NCI-H1092 treated with DMSO at 0.1 percent for 48 hours (cell line): ENCODE measurements at places on chromosomes 16 and 17.

DNA sequence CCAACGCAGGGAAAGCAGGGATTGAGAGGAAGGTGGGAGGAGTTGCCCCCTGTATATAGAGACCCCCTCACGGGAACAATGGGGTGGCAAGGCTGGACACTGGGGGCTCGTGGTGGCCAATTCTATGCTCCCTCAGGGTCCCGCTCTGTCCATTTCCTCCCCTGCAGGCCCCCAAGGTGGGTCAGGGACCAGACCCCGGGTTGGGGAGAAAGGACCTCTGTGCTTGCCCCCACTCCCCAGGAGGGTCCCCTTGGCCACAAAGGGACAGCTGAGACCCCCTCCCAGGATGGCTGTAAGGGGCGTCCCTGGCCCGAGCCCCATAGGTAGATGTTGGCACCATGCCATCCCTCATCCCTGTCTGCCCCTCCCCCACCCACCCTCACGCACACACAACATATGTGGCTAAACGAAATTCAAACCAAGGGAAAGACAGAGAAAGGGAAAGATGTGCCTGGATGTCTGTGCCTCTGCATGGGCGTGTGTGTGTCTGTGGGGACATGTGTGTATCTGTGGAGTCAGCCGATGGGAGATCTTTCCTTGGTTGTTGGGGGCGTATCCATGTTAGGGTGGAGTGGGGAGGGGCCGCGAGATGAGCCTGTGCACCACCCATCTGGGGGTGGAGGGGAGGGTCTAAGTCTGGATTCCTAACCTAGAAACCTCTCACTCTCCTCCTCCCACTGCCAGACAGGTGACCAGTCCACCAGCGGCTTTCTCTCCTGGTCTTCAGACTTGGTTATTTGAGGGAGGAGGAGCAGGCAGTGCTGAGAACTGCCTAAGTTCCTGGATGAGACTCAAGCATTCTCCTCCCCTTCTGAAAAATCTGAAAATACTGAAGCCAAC is 642 bp upstream of the NEUROD2 start:
- no peak for DNase-seq

DNA sequence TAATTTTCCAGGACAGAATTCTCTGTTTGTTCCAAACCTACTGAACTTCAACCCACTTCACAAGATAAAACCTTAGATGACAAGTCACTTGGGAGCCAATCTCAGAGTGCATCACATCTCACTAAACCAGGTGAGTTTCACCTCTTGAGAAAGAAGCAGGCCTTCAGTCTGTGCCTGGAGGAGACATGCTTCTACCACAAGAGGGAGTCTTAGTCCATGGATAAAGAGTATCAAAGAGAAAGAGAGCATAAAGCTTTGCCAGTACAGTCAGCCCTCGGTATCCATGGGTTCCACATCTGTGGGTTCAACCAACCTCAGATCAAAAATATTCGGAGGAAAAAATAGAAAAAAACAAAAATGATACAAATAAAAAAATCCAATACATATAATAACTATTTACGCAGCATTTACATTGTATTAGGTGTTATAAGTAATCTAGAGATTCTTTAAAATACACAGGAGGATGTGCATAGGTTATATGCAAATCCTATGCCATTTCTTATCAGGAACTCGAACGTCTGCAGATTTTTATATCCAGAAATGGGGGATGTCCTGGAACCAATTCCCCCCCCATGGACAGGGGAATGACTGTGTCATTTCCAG is 37.7 kb downstream of the DUSP14 start:
- peak; percentile 19 for DNase-seq

DNA sequence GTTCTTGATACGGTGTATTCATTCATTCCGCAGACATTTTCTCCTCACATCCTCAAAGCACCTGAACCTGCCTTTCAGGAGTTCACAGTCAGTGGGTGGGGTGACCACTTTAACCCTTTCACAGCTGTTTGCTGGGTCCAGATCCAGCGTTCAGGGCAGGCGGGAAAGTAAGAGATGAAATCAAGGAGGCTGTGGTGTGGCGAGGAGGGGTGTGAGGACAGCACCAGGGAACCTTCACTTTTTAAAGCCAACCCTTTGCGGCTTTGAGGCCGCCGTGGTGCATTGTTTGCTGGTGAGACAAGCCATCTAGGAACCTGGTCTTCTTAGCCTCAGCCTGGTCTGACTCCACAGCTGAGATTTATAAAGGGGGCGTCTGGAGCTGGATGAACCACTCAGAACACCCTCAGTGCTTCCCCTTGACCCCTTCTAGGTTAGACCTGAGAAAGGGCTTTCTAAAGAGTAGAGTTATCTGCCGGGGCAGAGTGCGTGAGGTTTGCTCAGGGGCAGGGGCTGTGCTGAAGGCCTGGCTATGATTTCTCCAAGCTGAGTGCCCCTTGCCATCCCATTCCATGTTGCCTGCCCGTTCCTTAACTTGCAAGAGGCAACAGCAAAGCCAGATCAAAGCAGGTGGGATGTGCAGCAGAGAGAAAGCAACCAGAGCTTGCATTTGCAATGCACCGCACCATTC is 933 bp downstream of the CCR7 start:
- no peak for DNase-seq

- DNase-seq, result no peak
These were observed 1.9 kb downstream of the ZNF843 start for GRCh38 chr16:31440516-31441184.

GRCh38 chr17:76013377-76013932 is 12.8 kb downstream of the CDK3 start:
- DNase-seq, result no peak

GRCh38 chr17:75649687-75650086 is 16.5 kb downstream of the SMIM5 start:
- no peak for DNase-seq

DNA sequence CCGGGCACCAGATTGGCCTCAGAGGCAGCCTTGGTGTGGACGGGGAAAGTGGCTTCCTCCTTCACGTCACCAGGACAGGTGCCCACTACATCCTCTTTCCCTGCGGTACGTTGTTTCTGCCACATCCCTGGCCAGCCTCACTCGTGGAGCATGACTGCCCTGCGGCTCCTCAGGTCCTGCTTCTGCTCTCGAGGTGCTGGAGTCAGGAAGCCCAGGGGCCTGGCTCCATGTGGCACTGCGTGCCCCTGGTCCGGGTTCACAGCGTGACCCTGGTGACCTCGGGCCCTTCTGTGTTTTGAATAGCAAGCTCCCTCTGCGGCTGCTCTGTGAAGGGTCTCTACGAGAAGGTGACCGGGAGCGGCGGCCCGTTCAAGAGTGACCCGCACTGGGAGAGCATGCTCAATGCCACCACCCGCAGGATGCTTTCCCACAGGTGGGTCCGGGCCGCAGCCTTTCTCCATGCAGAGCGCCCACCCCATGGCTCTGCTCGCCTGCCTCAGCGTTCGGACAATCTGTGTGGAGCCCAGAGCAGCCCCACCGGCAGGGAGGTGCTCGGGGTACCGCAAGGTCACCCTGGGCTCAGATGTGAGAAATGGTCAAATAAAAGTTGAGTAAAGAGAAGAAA is 13.5 kb downstream of the RGS11 start:
- no peak for DNase-seq

- no peak for DNase-seq
These were observed 86.4 kb upstream of the LGALS9 start for GRCh38 chr17:27544350-27545131.

GRCh38 chr17:34665150-34665806 is 85.9 kb downstream of the TMEM132E start:
- DNase-seq, result no peak

GRCh38 chr17:80916246-80916645 is 75.4 kb upstream of the CHMP6 start:
- DNase-seq, result no peak

GRCh38 chr16:5820472-5820871 is 722.9 kb upstream of the EEF2KMT start:
- no peak for DNase-seq

GRCh38 chr16:12545297-12545610 is 258.4 kb downstream of the CPPED1 start:
- DNase-seq, result no peak

GRCh38 chr17:27810902-27811557 is 10.7 kb upstream of the NOS2 start:
- no peak for DNase-seq

- DNase-seq, result no peak
These were observed 717 bp downstream of the CYBA start for GRCh38 chr16:88649924-88650748.

DNA sequence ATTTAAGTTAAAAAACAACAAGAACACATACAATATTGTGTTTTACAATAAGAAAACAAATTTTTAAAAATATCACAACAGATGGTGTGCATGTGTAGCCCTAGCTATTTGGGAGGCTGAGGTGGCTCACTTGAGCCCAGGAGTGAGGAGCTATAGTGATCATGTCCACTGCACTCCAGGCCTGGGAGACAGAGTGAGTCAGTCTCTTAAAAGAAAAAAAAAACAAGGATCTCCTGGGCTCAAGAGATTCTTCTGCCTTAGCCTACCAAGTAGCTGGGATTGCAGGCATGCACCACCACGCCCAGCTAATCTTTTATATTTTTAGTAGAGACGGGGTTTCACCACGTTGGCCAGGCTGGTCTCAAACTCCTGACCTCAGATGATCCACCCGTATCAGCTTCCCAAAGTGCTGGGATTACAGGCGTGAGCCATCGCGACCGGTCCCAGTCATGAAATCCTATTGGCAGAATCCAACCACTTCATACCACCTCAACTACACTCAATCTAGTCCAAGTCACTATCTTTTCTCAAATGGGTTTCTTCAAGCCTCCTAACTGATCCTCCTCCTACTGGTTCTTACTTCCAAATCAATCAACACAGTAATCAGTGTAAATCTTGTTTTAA is 55.0 kb downstream of the STH start:
- no peak for DNase-seq

- DNase-seq, result no peak
These were observed 12.3 kb downstream of the CNTROB start for GRCh38 chr17:7944326-7944725.

GRCh38 chr17:77473615-77474226 is 333.0 kb downstream of the SEC14L1 start:
- no peak for DNase-seq

- DNase-seq, result peak; percentile 44
These were observed 70.8 kb upstream of the TNRC6C start for GRCh38 chr17:77887464-77888241.

DNA sequence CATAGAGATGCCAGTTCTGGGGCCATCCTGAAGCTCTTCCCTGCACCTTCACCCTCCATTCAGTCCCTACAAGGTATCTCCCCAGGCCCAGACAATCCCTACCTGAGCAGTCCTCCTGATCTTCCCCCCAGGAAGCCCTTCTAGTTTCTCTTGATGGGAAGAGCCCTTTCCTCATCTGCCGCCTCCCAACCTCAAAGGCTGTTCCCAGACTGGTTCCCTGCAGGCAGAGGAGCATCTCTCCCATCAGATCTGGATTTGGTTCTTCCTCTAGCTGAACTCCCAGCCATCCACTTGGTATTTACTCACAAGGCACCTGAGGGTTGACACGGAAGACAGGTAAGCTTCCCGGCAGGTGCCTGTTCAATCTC is 24.6 kb upstream of the PHB1 start:
- no peak for DNase-seq

GRCh38 chr16:1584926-1585484 is 26.9 kb downstream of the IFT140 start:
- DNase-seq, result peak; percentile 39

GRCh38 chr17:12990041-12990808 is 27.6 kb downstream of the ELAC2 start:
- DNase-seq, result no peak

DNA sequence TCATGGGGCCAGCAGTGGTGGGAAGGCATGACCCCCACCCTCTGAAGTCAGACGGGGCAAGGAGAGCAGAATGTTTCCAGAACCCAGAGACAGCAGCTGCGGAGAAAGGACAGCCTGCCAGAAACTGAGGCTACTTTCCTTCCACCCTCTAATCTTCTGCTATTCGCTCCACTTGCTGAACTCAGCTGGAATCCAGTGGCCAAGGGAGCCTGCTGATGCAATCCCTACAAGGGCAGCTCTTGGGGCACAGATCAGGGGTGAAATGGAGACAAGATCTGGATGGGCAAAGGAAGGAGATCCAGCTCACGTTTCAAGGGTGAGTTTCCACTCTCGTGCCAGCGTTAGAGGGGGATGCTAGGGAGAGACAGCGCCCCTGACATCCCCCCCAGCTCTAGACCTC is 479.1 kb downstream of the SLC39A11 start:
- no peak for DNase-seq

GRCh38 chr17:49861150-49861884 is 13.4 kb upstream of the TAC4 start:
- peak; percentile 9 for DNase-seq

GRCh38 chr16:55478827-55479429 is at the start of gene MMP2:
MMP2 (plus strand) TSS chr16:55479198; CDS start chr16:55479480, 282 bp downstream.
- peak; percentile 18 for DNase-seq

- no peak for DNase-seq
These were observed 321.9 kb upstream of the PMFBP1 start for GRCh38 chr16:72493716-72494415.

DNA sequence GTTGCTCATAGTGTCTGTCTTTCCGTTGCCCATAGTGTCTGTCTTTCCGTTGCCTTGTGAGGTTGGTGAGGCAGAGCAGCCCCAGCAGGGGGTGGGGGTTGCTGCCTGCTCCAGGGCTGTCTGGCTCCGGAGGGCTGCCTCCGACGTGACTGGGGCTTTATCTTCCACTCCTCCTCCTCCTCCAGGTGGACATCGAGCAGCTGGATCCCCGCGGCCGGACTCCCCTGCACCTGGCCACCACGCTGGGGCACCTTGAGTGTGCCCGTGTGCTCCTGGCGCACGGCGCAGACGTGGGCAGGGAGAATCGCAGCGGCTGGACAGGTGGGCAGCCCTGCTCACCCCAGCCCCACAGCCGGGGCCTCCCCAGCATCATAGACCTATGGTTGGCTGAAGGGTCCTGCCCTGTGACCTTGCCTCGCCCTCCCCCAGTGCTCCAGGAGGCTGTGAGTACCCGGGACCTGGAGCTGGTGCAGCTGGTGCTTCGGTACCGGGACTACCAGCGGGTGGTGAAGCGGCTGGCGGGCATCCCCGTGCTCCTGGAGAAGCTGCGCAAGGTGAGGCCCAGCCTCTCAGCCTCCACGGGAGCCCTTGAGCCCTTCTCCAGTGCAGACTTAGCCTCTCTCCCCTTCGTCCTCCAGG is 14.7 kb downstream of the ANKRD13B start:
- no peak for DNase-seq

- DNase-seq, result no peak
These were observed 120.0 kb downstream of the PHKB start for GRCh38 chr16:47581114-47581513.

- DNase-seq, result peak; percentile 92
These were observed 402.7 kb upstream of the TNRC6C start for GRCh38 chr17:77555741-77556291.

GRCh38 chr16:69865701-69866100 is 85.4 kb upstream of the CLEC18A start:
- no peak for DNase-seq
